ENCODE measurements at places on chromosomes 1 and 21. TPM values are rescaled to one million over a fixed set of nuclear protein-coding genes. Genes with fewer than 3 reads are reported as not detected.

Gene ANGEL2
- total RNA-seq, result 41.7 TPM

Gene BATF3
- total RNA-seq, result 6.1 TPM

Gene KRTAP19-3
- total RNA-seq, result not detected

GRCh38 chr1:226741009-226741408, 1.9 kb upstream of the ITPKB start:
- no peak for DNase-seq
- peaks cover 31% of the 10 kb centered on the region for H3K27me3 ChIP-seq
- peaks cover 18% of the 10 kb centered on the region for H3K4me1 ChIP-seq
- no peak overlapping the region for H3K4me3 ChIP-seq
- H3K27ac ChIP-seq, result no peak overlapping the region

GRCh38 chr21:31915566-31915965, 42.7 kb downstream of the HUNK start:
- DNase-seq, result no peak
- H3K36me3 ChIP-seq, result peaks cover 12% of the 10 kb centered on the region
- H3K4me1 ChIP-seq, result peaks cover 41% of the 10 kb centered on the region
- H3K27me3 ChIP-seq, result no peaks in the 10 kb centered on the region
- no peak overlapping the region for H3K4me3 ChIP-seq
- H3K27ac ChIP-seq, result no peak overlapping the region

Data from WTC11 (cell line).